Central memory CD4-positive, alpha-beta T cell (primary cell): ENCODE measurements at places on chromosomes 6 and 20.
A peak's percentile ranks its signal among the peaks of the same experiment; 100 is the strongest.

- no peak for DNase-seq
Observed at GRCh38 chr6:96537726-96538125, 16.1 kb downstream of the UFL1 start.

DNA sequence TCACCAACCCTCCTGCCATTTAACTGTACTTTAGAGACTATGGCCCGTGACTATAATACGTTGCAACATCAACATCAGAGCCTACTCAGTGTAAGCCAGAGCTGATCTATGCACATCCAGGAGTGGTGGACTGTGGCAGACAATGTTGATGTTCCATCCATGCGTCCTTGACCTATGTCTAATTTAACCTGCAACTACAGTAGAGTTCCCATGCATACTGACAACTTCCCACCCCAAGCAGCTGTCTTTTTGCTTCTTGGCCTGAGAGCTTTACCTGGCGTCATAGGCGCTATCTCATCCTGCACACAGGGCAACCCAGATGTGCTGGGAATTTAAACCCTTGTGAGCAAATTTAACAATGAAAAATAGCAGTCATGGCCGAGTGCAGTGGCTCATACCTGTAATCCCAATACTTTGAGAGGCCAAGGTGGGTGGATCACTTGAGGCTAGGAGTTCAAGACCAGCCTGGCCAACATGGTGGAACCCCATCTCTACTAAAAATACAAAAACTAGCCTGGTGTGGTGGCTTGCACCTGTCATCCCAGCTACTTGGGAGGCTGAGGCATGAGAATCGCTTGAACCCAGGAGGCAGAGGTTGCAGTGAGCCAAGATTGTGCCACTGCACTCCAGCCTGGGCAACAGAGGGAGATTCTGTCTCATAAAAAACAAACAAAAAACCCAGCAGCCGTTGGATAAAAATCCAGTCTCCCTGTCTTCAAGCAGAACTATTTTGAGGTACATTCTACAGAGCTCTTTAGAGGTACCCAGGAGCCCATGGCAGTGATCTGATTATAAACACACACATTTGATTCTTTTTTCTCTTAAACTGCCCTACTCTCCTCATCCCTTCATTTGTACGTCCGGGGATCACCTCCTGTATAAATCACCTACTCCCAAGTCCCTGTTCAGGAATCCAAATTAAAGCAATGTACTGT is 22.0 kb downstream of the PERP start:
- DNase-seq, result no peak

- DNase-seq, result no peak
Observed at GRCh38 chr6:142605922-142606485, 304.2 kb downstream of the ADGRG6 start.

- DNase-seq, result peak; percentile 13
Observed at GRCh38 chr6:26543953-26544352, 5.8 kb downstream of the HMGN4 start.

- DNase-seq, result no peak
Observed at GRCh38 chr6:107655245-107655644, 165.3 kb downstream of the SOBP start.

- DNase-seq, result peak; percentile 69
Observed at GRCh38 chr6:35311390-35312075, 13.9 kb downstream of the DEF6 start.

- DNase-seq, result no peak
Observed at GRCh38 chr6:33314943-33315792, 1.3 kb upstream of the TAPBP start.
